ENCODE measurements at places on chromosomes 2 and 18.

GRCh38 chr2:84373391-84373790 lies 85.7 kb downstream of the SUCLG1 start:
- peak; percentile 8 for DNase-seq

GRCh38 chr2:236242057-236242495 lies 22.1 kb downstream of the ASB18 start:
- no peak for DNase-seq

DNA sequence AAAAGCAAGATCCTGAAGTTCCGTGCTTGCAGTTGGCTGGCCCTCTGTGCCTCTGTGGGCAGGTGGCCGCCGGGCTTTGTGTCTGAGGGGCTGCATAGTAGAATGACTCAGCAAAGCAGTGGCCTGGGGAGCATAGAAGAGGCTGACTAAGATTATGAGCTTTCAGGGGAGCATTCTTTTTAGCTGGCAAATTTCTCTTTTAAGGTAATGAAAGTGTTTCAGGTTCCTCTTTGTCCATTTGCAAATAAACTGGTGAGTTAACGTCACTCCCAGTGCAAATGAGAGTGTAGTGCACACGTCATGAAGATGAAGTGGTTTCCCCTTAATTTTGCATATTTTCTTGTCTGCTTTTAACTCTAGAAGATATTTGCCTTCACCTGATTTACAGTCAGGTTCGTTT lies 98.6 kb downstream of the BCL2L11 start:
- no peak for DNase-seq

- peak; percentile 73 for DNase-seq
Measured at GRCh38 chr2:12930391-12930790, 213.7 kb downstream of the TRIB2 start.

- no peak for DNase-seq
Measured at GRCh38 chr18:49813069-49813318, 339 bp downstream of the ACAA2 start.

GRCh38 chr2:132550946-132551345 lies 119.1 kb downstream of the LYPD1 start:
- DNase-seq: peak; percentile 35

GRCh38 chr2:206063635-206064034 lies 22.3 kb downstream of the INO80D start:
- no peak for DNase-seq

DNA sequence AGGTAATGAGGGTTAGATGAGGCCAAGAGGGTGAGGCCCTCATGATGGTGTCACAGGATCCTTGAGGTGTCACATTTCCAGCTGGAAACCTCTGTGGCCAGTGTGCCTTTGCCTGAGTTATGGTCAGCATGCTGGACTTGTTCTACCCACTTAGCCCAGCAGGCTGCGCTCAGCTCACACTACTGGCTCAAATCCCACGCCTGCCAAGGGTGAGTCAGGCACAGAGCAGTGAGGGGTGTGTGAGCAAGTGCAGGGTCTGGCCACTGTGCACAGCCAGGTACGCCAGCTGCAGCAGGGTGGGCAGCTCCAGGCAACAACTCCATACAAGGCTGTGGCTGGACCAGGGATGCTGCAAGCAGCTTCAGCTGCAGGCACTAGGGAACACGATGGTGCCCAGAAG lies 616.6 kb upstream of the FSHR start:
- peak; percentile 37 for DNase-seq

DNA sequence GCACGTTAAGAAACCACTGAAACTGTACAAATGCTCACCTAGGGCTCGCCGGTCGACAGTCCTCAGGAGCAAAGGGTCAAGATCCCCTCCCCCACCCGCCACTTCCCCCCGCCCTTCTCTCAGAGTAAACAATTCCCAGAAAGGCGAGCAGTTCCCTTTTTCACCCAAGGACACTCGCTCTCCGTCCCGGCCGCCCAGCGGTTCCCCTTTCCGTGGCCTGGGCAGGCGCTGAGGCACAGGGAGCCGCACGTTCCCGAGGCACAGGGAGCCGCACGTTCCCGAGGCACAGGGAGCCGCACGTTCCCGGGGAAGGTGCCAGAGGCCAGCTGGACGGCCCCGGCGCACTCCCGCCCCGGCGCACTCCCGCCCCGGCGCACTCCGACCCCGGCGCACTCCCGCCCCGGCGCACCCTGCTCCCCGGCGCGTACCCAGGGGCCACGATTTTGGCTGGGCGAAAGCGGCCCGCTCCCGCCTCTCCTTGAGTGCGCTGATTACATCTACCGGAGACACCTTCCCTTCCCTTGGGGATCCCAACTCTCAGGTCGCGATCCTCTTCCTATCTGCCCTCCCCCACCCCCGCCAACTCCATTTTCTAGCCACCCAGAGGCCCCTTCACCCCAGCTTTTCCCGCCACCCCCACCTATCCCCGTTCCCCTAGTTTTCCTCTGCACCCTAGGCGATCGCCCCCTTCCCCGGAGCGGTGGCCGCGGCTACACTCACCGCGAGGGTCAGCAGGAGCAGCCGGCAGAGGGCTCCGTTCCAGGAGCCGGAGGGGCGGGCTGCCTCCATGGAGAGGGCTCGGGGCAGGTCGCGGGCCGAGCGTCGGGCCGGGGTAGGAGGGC lies 817 bp downstream of the DSC2 start:
- DNase-seq: no peak

DNA sequence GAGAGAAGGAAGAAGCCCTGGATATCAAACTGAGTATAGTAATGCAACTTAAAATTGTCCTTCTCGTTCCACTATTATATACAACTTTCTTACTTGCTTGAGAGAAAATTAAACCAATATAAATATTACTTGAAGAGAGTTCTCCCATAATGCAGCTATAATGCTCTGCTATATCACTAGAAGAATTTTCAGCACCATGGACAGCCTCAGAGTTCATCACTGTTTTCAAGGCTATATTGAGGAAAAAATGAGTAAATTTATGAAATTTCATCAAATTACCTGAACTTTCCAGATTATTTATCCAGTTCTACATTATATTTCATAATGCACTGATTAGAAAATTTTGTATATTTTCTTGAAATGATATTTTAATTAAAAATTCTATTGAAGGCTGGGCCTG lies 1053.5 kb upstream of the FAM98A start:
- no peak for DNase-seq

- DNase-seq: no peak
Measured at GRCh38 chr2:126953483-126953882, 54.8 kb downstream of the TEX51 start.

DNA sequence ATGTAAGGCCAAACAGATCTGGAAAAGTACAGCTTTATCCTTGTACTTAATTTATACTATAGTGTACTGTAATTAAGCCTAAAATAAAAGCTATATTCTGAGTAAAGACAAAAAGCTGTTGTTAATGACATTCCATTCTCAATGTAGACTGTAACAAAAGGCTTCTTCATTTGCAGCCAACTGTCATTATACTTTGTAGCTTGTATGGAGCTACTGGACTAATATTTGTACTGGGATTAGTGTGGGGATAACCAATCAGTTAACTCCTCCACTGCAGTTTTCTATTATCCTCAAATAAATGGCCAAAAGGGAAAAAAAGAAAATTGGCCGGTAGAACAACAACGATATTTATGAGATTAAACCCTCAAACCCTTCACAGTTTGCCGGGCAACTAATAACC lies 66.5 kb downstream of the STK39 start:
- no peak for DNase-seq

- no peak for DNase-seq
Measured at GRCh38 chr2:75237296-75237695, 38.0 kb upstream of the TACR1 start.

DNA sequence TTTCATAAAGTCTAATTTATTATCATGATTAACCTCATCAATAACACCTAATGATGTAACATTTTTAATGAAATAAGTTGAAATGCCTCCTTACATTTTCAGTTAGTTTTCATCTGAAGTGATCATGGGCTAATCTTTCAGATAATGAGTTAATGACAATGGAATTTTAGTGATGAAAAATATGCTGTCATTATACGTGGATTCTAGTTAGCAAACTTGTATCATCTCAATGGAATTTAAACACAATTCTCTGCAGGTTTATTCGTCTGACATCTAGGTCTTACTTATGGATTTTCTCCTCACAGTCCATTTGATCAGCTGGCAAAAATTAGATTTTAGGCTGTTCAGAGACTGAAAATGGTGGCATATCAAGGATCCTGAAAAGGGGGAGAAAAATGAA lies 885.0 kb downstream of the SLC4A3 start:
- peak; percentile 80 for DNase-seq

- no peak for DNase-seq
Measured at GRCh38 chr2:208065476-208065875, 40.1 kb upstream of the PLEKHM3 start.

GRCh38 chr2:2582998-2583545 lies 252.0 kb upstream of the MYT1L start:
- DNase-seq: no peak

DNA sequence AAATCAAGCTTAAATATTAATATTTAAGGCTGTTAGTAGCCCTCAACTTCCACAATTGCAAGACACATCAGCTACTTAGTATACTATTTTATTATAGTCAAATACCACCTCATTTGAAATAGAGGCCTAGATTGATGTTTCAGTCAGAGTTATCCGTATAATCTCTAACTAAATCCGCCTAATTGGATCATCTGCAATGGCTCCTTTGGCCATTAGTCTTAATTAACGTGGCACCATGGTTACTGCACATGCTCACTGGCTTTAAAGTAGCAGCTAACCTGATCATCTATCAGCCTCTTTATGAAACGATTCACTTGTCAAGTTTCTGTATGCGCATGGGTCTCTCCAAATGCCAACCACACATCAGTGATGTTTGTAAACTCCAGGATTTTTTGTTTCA lies 112.3 kb downstream of the COLEC12 start:
- no peak for DNase-seq

All from fibroblast of skin of right quadriceps (primary cell).